ENCODE measurements at places on chromosomes 4 and X. TPM values are rescaled to one million over a fixed set of nuclear protein-coding genes. Genes with fewer than 3 reads are reported as not detected.

Gene GRPEL1
- total RNA-seq, result 55.4 TPM

Gene SHOX
- not detected for total RNA-seq

Gene TRIML2
- not detected for total RNA-seq

Gene FAM53A
- total RNA-seq, result 2.0 TPM

All from pulmonary artery endothelial cell (primary cell).